Natural killer cell treated with Interleukin-12 subunit alpha and Interleukin-12 subunit beta and Interleukin-15 and Interleukin-18, amount 100 ng/mL, for 72 hours (primary cell): ENCODE measurements at places on chromosomes 7 and 10. TPM values are rescaled to one million over a fixed set of nuclear protein-coding genes. Genes with fewer than 3 reads are reported as not detected.

Gene MRLN
- total RNA-seq: not detected

Gene STOX1
- 0.50 TPM for total RNA-seq

Gene AEBP1
- 2.4 TPM for total RNA-seq

Gene MINDY4
- 0.93 TPM for total RNA-seq

Gene PCDH15
- total RNA-seq: not detected

Gene FOXP2
- total RNA-seq: not detected

Gene FFAR4
- total RNA-seq: not detected

Gene ARHGAP22
- 1.8 TPM for total RNA-seq

Gene PRPS1L1
- total RNA-seq: not detected

Gene KNDC1
- total RNA-seq: 0.05 TPM

Gene PRKAR2B
- total RNA-seq: 4.7 TPM

Gene ACTL6B
- total RNA-seq: not detected

Gene ASL
- total RNA-seq: 68.3 TPM

Gene FAM131B
- total RNA-seq: 2.9 TPM

Gene RAMP3
- total RNA-seq: not detected

Gene CLDN4
- not detected for total RNA-seq

Gene RAPGEF5
- 1.1 TPM for total RNA-seq

Gene AP1S1
- 39.4 TPM for total RNA-seq

Gene NSUN5
- 49.7 TPM for total RNA-seq

Gene PPP1R9A
- 1.8 TPM for total RNA-seq

Gene ATRNL1
- total RNA-seq: not detected

Gene HPS6
- 25.0 TPM for total RNA-seq

Gene MMD2
- total RNA-seq: not detected

Gene ZP3
- 8.4 TPM for total RNA-seq

Gene ELFN1
- 0.11 TPM for total RNA-seq

Gene GRM8
- not detected for total RNA-seq

Gene CCZ1
- 59.0 TPM for total RNA-seq

Gene LRIT1
- not detected for total RNA-seq

Gene DNAH11
- 0.45 TPM for total RNA-seq

Gene ZKSCAN5
- total RNA-seq: 13.3 TPM
